Stimulated activated CD4-positive, alpha-beta T cell treated with anti-CD3 and anti-CD28 coated beads, Interleukin-1b, Interleukin-23, amount 100 ng/mL, for 24 hours (primary cell): ENCODE measurements at places on chromosomes 1 and 21.

GRCh38 chr1:98421085-98421435 lies 240.5 kb upstream of the SNX7 start:
- DNase-seq: no peak

DNA sequence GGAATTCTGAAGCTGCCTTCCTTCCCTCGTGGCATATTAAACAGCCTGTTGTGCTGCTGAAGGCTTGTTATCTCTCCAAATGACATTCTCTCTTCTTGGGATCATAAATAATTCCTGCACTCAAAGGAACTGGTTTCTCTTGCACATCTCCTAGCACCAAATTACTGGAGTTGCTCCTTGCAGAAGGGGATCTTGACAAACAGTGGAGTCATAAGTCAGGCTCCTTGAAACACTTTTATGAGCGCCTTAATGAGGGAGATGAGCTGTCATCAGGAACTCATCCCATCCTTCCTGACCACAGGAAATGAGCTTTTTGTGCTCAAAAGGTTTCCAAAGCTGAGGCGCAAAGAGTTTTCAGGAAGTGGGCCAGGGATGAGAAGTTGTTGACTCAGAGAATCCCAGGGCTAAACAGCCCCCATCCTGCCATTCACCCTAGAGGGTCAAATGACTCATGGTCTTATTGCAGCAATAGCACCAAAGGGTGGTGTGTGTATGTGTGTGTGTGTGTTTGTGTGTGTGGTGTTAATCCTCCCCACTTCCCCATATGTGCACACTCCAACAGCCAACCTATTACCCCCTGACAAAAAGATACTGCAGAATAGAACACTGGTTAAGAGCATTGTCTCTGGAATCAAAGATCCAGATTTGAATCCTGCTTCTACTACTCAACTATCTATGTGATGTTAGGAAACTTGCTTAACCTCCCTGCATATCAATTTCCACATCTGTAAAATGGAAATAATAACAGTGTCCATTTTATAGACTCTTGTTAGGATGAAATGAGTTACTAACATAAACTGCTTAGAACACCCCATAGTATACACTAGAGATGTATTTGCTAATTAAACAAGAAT lies 2.8 kb upstream of the PHC2 start:
- DNase-seq: no peak

DNA sequence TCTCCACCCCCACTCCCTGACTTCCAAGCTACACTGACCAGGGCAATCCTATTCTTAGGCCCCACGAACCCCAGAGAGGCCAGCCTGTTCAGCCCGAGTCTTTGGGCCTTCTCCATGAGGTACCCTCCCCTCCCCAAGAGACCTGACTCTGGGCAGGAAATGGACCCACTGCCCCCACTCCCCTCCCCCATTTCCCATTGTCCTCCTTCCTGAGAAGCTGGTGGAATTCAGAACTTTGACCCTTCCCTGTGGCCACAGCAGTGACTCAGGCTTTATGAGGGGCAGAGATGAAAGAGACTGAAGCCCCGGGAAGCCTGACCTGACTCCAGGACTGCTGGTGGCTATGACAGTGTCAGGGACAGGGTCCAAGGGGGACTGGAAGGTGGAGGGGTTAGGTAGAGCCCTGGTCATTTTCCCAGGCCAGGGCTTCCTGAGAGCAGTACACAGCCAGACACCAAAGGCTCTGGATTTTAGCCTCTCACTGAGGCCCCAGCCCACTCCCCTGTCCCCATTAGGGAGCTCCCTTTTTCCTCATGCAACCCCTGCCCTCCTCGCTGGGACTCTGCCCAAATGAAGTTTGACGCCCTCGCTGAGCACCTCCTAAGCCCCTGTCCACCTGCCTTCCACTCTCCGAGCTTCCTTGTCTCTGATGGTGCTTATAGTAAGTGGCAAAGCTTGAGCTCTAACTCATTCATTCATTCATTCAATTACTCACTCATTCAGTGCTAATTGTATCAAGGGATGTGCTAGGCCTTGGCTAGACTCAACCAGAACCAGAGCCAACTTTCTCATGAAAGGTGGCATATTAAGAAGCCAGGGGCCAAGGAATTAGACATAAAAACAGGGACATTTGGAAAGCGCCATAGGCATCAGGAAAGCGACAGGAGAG lies 3.0 kb downstream of the CRYBG2 start:
- no peak for DNase-seq

DNA sequence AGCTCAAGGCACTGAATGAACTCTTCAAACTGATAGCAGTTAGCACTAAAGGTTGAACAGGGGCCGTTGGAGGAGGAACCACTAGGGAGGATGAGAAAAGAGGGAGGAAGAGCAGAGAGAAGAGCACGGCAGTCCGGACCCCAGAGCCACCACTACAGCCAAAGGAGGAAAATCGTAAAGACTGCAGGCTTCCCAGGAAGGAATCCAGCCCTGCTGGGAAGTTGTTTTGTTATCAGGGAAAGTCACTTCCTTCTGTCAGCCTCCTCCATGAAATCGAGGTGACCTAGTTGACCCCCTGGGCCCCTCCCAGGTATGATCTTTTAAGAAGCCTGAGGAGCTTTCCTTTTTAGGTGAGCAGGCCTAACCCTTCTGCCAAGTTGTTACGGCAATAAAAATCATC lies 88.2 kb downstream of the PBX1 start:
- no peak for DNase-seq

- no peak for DNase-seq
Observed at GRCh38 chr21:42360317-42360716, 6.0 kb downstream of the TFF1 start.

DNA sequence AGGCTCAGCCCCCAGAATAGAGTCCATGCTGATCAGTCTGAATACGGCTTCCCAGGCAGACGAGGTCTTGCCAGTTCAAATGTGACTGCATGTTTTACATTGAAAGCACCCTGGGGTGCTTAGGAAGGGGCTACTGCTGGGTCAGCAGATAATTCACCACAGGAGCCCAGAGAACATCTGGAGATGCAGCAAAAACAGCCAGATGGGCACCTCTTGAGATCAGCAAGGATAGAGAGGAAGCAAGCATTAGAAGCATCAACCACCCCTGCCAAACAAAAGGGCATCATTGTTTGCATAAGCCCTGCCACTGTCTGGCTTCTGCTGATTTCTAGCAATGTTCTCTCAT lies 403.1 kb downstream of the RRAGC start:
- no peak for DNase-seq

GRCh38 chr1:84163123-84163931 lies 19.3 kb downstream of the PRKACB start:
- DNase-seq: no peak

- DNase-seq: no peak
Observed at GRCh38 chr1:115116512-115116911, 27.2 kb upstream of the TSPAN2 start.

- DNase-seq: no peak
Observed at GRCh38 chr1:44484155-44484688, 79.2 kb downstream of the RNF220 start.

- no peak for DNase-seq
Observed at GRCh38 chr1:227915564-227916553, 31.9 kb downstream of the WNT9A start.

DNA sequence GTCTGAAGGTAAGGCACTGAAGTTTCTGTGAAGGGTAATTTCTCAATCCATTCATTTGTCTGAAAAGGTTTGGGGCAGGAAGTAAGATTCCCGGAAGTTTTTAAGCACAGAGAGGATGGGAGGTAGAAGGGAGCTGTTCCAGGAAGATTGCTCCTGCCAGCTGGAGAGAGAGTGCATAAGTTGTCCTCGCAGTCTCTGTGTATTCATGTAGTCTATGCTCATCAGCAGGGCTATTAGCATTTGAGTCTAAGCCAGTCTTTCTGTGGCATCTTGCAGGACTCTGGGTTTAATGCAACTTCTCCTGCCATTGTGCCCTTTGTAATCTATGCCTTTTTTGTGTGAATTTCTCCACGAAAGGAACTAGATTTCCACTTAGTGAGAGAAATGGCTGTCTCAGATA lies 140.8 kb upstream of the FGGY start:
- no peak for DNase-seq

GRCh38 chr1:76690766-76691165 lies 176.5 kb upstream of the ST6GALNAC5 start:
- no peak for DNase-seq

- DNase-seq: no peak
Observed at GRCh38 chr1:59308839-59309238, 11.9 kb downstream of the FGGY start.

DNA sequence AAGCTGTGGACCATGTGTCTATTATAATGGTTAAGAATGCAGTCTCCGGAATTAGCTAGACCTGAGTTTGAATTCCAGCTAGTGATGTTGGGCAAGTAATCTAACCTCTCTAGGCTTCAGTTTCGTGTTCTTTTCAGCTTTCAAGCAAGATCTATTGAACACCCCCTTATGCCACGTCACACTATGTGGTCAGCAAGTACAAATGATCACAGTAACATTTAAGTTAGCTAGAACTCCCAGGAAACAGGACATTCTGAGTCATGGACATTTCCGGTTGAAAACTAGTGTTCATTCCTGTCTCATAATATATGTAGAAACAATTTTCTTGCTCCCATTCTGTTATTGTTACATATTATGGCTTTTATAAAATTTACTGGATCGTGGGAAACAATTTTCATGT lies 34.0 kb upstream of the NHLH2 start:
- DNase-seq: no peak

GRCh38 chr1:84853741-84854721 lies 39.0 kb downstream of the LPAR3 start:
- peak; percentile 11 for DNase-seq

- DNase-seq: no peak
Observed at GRCh38 chr1:69246109-69246508, 321.6 kb upstream of the LRRC7 start.
